ENCODE measurements at places on chromosomes 3 and 15.

GRCh38 chr3:65742914-65743313 is 295.8 kb downstream of the MAGI1 start:
- no peak for DNase-seq

DNA sequence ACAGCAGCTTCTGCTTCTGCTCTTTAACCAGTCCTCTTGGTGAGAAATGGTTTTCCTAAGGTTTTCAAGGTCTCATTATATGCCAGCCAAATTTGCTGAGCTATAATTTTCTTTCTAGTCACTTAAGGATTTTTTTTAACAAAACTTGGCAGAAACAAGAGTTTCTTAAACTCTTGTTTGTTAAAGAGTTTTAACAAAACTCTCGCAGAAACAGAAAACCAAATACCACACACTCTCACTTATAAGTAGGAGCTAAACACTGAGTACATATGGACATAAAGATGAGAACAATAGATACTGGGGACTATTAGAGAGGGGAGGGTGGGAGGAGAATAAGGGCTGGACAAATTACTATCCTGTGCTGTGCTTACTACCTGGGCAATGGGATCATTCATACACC is 908.3 kb downstream of the TUSC7 start:
- no peak for DNase-seq

- no peak for DNase-seq
Observed at GRCh38 chr15:67968564-67968963, 85.6 kb upstream of the PIAS1 start.

- DNase-seq: no peak
Observed at GRCh38 chr15:70017801-70018200, 79.9 kb downstream of the TLE3 start.

DNA sequence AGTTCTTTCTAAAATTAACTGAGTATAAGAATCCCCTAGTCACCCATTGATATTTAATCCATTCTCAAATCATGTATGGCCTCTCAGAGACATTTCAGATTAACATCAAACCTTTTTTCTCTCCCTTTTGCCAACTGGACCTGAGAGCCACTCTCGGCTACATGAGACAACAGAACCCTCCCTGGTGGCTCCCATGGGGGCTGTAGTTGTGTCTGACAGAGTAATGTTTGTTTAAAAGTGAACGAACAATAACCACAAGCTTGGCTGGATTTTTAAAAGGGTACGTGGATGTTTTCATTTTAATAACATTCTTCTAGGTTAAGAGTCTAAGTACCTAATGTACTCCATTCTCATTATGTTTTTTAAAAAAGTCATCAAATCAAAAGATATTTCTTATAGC is 37.1 kb downstream of the P3H2 start:
- no peak for DNase-seq
